Tongue (tissue), 3 donors: ENCODE measurements at places on chromosomes 2 and 18.
A peak's percentile ranks its signal among the peaks of the same experiment; 100 is the strongest.

- DNase-seq: peak; percentile 45
These were observed 5.0 kb downstream of the ACKR3 start for GRCh38 chr2:236574424-236575145.

DNA sequence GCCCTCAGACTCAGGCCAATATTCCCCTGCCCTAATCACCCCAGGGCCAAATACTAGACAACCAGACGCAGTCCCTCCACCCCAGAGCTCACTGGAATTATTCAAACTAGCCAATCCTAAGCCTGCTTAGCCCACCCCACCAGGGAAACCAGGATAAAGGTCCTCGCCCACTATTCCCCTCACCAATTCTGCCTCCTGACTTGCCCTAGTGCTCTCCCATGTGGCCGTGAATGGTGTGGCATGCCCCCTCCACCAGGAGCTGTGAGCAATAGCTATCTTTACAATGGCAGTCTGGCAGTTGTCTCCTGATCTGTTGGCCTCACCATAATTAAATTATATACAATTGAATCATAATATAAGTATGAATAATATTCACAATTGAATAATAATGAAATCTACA is 42.3 kb downstream of the FAM124B start:
- DNase-seq: no peak

GRCh38 chr2:36805635-36806224 is 109.2 kb downstream of the VIT start:
- DNase-seq: no peak

DNA sequence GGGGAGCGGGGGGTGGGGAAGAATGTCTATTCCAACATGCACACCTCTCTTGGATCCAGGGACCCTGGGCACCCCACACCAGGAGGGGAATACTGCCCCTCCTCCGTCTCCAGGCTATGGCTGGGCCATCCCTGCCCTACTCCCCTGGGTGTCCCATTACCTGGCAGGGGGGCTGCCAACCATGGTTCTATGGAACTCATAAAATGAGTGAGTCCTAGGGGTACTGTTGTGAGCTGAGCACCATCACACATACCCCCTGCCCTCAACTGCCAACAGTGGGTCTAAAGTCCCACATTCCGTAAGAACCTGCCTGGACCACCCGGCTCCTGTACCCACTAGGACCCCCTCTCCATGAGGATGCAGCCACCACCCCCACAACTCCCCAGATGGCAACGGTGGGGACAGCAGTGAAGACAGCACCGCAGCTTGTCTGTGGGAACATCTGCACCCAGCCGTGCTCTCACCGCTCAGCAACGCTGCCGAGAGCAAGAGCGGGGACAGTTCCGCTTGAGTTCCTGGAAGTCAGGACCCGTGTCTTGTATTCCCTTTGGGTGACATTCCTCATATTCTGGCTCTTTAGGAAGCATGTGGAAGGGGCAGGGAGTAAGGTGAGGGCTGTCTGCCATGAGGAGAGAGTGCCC is 41.5 kb downstream of the BIN1 start:
- DNase-seq: no peak

DNA sequence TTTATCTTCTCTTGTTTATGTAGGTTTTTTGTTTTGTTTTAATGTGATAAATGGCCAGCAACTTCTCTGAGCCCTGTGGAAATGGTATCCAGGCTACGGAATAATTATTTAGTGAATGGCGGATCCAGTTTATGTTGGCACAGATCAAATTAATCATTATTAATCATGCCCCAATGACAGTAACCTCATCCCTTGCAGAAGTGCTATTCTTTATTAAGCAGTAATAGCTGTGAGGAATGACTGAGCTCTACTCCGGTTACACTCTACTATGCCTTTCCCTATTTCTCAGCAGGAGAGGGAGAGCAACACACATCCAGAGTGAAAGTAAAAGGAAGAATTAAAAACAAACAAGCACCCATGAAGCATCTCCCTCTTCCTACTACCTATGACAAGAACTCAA is 84.8 kb downstream of the SETBP1 start:
- no peak for DNase-seq

- no peak for DNase-seq
These were observed 87.0 kb downstream of the EIPR1 start for GRCh38 chr2:3290655-3291054.

GRCh38 chr2:171150694-171151285 is 9.9 kb downstream of the TLK1 start:
- DNase-seq: no peak

- DNase-seq: no peak
These were observed 117.9 kb upstream of the PELI1 start for GRCh38 chr2:64262071-64262470.

GRCh38 chr18:74124642-74125041 is 23.0 kb downstream of the FBXO15 start:
- DNase-seq: no peak

GRCh38 chr18:12283256-12283655 is 24.8 kb upstream of the TUBB6 start:
- DNase-seq: no peak

GRCh38 chr2:32229635-32230034 is 35.1 kb downstream of the NLRC4 start:
- DNase-seq: no peak

DNA sequence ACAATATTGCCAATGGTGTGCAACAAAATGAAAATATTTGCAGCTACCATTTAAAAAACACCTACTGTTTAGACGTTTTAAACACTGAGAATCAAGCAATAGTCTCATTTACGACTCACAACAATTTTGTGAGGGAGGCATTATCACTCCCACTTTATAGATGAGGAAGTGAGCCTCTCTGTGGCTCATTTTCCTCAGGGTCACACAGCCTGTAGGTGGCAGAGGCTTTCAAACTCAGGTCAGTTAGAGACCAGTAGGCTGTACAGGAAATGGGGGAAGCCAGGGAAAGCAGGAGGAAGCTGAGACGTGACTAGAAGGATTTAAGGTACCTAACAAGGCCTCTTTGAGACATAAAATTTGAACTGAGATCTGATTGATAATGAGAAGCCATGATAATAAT is 95.0 kb upstream of the ZNF521 start:
- no peak for DNase-seq
